ENCODE measurements at places on chromosomes 3 and 15.

- H3K4me3 ChIP-seq = no peak overlapping the region
- H3K27ac ChIP-seq = no peak overlapping the region
- no peaks in the 10 kb centered on the region for H3K36me3 ChIP-seq
- DNase-seq = no peak
These were observed 48.3 kb downstream of the GABRB3 start for GRCh38 chr15:26724381-26725150.

DNA sequence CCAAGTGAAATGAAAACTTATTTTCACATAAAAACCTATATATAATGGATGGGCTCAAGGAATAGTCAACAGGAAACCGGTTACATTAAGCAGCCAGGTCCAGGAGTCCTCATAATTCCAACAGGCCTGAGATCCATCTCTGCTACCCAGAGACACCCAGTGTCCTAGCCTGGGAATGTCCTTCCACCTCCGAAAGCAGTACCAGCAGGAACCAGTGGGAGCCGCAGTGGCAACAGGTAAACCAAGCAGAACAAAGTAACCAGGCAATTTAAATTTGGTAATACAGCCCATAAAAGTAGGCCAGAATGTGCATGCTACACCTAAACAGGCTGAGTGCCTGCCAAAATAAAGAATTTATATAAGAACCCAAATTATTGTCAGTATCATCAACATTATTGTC lies 195.6 kb downstream of the ZBBX start:
- H3K4me3 ChIP-seq = no peak overlapping the region
- H3K36me3 ChIP-seq = no peaks in the 10 kb centered on the region
- DNase-seq = no peak
- no peaks in the 10 kb centered on the region for H3K4me1 ChIP-seq

DNA sequence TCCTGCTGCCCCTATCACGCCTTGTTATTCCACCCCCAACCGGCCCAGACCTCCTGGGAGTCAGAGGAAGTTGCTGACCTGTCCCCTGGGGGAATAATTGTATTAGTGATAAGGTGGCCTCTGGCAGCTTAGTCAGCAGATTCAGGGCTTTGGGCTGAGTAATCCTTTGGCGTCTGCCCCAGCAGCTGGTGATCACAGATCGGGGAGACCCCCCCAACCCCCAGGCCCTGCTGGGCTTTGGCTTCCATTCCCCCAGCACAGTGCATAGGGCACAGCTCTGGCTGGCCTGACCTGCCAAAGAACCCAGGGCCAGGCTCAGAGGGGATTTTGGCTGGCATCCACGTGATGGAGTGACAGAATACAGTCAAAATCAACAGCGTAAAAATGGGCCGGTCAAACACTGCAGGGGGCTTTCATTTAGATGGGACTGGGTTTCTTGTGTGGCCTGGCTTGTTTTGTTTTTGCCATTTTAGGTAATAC lies 3.9 kb upstream of the NR2E3 start:
- H3K4me1 ChIP-seq = no peaks in the 10 kb centered on the region
- no peak overlapping the region for H3K27ac ChIP-seq
- no peak for DNase-seq
- H3K27me3 ChIP-seq = peaks cover 18% of the 10 kb centered on the region

DNA sequence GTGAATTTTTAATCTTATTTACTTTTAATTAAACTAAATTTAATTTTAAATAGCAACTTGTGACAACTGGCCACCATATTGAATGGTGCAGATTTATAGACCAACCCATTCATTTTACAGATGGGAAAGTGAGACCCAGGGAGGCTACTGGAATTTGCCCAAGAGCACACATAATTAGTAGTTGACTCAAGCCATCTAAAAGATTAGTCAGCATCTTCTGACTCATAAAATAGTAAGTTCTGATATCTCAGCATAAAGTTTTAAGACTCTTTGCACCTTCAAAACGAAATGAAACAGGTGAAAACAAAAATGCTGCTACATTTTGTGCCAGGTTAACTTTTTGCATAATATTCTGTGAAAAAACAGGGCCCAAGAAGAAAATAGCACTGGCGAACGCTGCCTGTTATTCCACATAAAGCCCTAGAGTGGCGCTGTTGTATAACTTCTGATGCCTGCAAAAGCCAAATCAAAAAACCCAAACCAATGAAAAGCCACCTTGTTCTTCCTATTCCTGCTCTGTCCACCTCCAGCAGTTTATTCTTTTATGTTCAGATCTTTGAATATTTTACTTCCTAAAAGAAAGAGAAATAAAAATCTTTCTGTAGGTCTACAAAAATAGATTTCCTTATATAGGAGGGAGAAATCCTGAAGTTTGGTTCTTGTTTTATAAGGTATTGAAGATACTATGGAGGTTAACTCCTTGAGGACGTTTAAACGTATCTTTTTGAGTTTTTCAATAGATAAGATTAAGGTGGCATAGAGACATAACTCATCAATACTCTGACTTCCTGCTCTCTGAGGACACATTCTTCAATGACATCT lies 62.8 kb downstream of the OTOL1 start:
- DNase-seq = no peak
- H3K27ac ChIP-seq = no peak overlapping the region
- no peak overlapping the region for H3K4me3 ChIP-seq
- H3K27me3 ChIP-seq = no peaks in the 10 kb centered on the region
- H3K4me1 ChIP-seq = no peaks in the 10 kb centered on the region
- H3K36me3 ChIP-seq = no peaks in the 10 kb centered on the region

DNA sequence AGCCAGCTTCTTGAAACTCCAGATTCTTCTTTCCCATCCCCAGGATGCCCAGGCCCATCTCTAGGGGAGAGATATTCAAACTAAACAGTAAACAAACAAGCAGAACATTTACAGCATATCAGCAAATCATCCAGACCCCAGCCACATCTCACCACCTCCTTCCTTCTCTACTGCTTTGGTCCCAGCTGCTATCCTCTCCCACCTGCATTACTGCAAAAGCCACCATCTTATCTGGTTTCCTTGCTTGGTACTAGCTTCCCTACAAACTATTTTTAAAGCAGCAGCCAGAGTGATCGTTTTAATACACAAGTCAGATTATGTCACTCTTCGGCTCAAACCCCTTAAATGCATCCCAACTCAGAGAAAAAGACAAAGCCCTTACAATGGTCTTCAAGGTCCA lies 4.8 kb downstream of the LYSMD2 start:
- DNase-seq = no peak
- H3K4me3 ChIP-seq = no peak overlapping the region
- H3K4me1 ChIP-seq = peaks cover 64% of the 10 kb centered on the region
- peaks cover 22% of the 10 kb centered on the region for H3K36me3 ChIP-seq
- H3K27ac ChIP-seq = peak overlapping the region; percentile 95

DNA sequence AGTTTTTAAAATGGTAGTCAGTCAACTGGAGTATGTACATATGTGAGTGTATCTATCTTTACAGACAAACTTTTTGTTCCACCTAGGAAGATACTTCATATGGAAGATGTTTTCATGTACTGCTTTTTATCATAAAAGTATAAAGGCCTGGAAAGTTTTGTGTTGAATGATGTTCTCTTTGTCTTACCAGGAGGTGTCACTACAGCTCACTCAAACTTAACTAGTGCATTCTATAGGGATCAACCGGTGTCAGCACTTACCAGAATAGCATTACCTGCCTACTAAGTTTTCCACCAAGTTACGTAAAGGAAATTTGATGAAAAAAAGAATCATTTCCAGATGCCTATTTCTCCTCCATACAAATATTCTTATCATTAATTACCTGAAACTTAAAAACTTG lies 522.6 kb upstream of the SEMA6D start:
- no peak overlapping the region for H3K4me3 ChIP-seq
- H3K4me1 ChIP-seq = no peaks in the 10 kb centered on the region
- H3K27me3 ChIP-seq = peaks cover 4% of the 10 kb centered on the region
- H3K36me3 ChIP-seq = no peaks in the 10 kb centered on the region
- H3K27ac ChIP-seq = no peak overlapping the region
- DNase-seq = no peak

GRCh38 chr3:18757476-18757875 lies 332.3 kb upstream of the SATB1 start:
- peaks cover 12% of the 10 kb centered on the region for H3K36me3 ChIP-seq
- no peaks in the 10 kb centered on the region for H3K27me3 ChIP-seq
- no peak overlapping the region for H3K4me3 ChIP-seq

- H3K4me1 ChIP-seq = peaks cover 58% of the 10 kb centered on the region
- peak; percentile 72 for DNase-seq
- peaks cover 29% of the 10 kb centered on the region for H3K36me3 ChIP-seq
These were observed 691 bp downstream of the MAP2K1 start for GRCh38 chr15:66387163-66388042.

DNA sequence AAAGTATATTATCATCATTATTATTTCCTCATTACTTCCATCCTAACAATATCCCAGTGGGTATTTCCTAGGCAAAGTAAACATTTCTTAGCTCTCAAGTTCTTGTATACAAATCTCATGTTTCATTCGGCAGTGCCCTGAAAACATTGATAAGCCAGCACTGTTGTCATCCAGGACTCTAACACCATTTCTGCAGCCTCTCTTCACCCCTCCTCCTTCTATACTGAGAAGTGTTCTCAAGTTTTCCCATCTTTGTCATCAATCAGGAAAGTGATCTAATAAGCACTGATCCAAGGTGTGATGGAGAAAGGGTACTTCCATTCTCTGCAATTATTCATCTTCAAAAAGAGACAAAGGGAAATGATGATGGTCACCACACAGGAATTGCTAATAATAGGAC lies 168.4 kb upstream of the CCDC54 start:
- no peak overlapping the region for H3K4me3 ChIP-seq
- H3K27ac ChIP-seq = no peak overlapping the region
- peaks cover 3% of the 10 kb centered on the region for H3K4me1 ChIP-seq
- no peak for DNase-seq
- no peaks in the 10 kb centered on the region for H3K36me3 ChIP-seq
- no peaks in the 10 kb centered on the region for H3K27me3 ChIP-seq

GRCh38 chr3:187802203-187802927 lies 57.1 kb upstream of the BCL6 start:
- peaks cover 93% of the 10 kb centered on the region for H3K4me1 ChIP-seq
- H3K27me3 ChIP-seq = no peaks in the 10 kb centered on the region
- peak overlapping the region; percentile 92 for H3K27ac ChIP-seq
- H3K36me3 ChIP-seq = peaks cover 32% of the 10 kb centered on the region
- H3K4me3 ChIP-seq = peak overlapping the region; percentile 36

DNA sequence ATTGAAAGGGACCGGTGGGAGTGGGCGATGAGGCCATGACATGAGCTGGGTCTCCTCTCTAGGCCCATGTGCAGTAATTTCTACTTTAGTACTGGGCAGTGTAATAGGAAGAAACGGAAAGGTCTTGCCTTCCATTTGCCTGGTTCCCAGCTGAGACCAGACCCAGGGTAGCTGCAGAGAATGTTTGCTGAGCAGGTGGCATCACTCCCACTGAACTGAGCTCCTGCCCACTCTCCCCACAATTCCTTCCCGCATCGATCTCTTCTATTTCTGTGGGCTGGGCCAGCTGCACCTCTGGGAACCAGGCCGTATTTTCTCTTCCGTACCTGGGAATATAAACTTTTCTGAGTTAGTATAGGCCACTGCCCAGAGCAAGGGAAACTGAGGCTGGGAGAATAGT lies 15.8 kb downstream of the ESYT3 start:
- H3K27me3 ChIP-seq = peaks cover 14% of the 10 kb centered on the region
- no peak overlapping the region for H3K27ac ChIP-seq
- H3K4me1 ChIP-seq = no peaks in the 10 kb centered on the region
- no peak for DNase-seq
- H3K4me3 ChIP-seq = no peak overlapping the region
- no peaks in the 10 kb centered on the region for H3K36me3 ChIP-seq

DNA sequence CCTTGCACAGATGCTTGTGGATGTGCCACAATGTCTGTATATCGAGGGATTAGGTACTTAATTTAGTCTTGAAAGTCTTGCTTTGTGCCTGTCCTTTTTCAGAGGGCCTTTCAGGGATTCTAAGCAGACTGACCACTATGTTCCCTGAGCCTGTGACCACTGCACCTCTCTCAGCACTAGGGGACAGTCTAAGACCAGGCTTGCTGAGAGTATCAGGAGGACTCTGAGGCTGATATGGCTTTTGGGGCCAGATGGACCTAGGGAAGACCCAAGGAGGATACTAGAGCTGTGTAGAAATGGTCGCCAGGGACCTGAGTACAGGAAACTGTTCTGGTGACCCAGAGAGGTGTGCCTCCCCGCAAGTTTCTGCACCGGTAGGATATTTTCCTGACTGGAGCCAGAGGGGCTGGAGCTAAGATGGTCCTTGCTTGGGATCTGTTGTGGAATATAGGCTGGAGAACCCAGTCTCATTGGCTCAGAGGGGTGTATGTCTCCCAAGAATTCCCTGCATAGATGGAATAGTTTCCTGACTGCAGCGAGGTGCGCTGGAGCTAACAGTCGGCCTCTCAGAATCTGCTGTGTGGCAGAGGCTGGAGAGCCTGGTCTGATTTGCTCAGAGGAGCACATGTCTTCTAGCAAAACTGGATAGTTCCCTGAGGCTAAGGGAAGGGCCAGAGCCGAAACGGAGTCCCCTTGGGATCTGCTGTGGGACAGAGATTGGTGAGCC lies 213.2 kb upstream of the DCBLD2 start:
- no peaks in the 10 kb centered on the region for H3K4me1 ChIP-seq
- H3K4me3 ChIP-seq = no peak overlapping the region
- no peak overlapping the region for H3K27ac ChIP-seq
- no peaks in the 10 kb centered on the region for H3K36me3 ChIP-seq

- no peak overlapping the region for H3K27ac ChIP-seq
- H3K36me3 ChIP-seq = no peaks in the 10 kb centered on the region
- H3K27me3 ChIP-seq = no peaks in the 10 kb centered on the region
- no peak for DNase-seq
- no peak overlapping the region for H3K4me3 ChIP-seq
- no peaks in the 10 kb centered on the region for H3K4me1 ChIP-seq
These were observed 112.7 kb downstream of the FEZF2 start for GRCh38 chr3:62260655-62261054.

- no peaks in the 10 kb centered on the region for H3K27me3 ChIP-seq
- no peak for DNase-seq
- H3K4me1 ChIP-seq = no peaks in the 10 kb centered on the region
- no peak overlapping the region for H3K4me3 ChIP-seq
These were observed 112.2 kb upstream of the FLNB start for GRCh38 chr3:57896031-57896430.

DNA sequence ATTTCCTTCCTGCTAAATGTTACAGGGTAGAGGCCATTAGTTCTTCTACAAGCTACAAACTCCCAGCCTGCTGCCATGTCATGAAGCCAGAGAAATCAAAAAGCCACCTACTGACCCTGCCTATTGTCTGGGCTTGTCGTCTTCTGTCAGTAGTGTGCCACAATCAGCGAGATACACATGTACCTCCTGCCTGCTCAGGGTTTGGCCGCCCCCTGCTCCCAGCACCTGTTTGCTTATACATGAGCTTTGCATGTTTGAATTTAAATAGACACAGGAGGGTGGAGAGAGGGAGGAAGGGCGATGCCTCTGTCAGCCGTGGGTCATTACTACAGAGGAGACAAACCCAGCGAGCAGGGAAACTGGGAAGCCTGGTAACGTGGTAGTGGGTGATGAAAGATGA lies 106.1 kb downstream of the ROBO2 start:
- no peaks in the 10 kb centered on the region for H3K27me3 ChIP-seq
- H3K4me1 ChIP-seq = no peaks in the 10 kb centered on the region
- DNase-seq = no peak
- no peak overlapping the region for H3K27ac ChIP-seq
- H3K36me3 ChIP-seq = no peaks in the 10 kb centered on the region

GRCh38 chr3:111797171-111797615 lies 61.9 kb upstream of the PHLDB2 start:
- H3K4me3 ChIP-seq = no peak overlapping the region
- H3K36me3 ChIP-seq = no peaks in the 10 kb centered on the region
- H3K27me3 ChIP-seq = no peaks in the 10 kb centered on the region
- no peaks in the 10 kb centered on the region for H3K4me1 ChIP-seq
- H3K27ac ChIP-seq = no peak overlapping the region

- H3K27ac ChIP-seq = no peak overlapping the region
- no peaks in the 10 kb centered on the region for H3K4me1 ChIP-seq
- DNase-seq = no peak
- no peak overlapping the region for H3K4me3 ChIP-seq
- H3K36me3 ChIP-seq = no peaks in the 10 kb centered on the region
- no peaks in the 10 kb centered on the region for H3K27me3 ChIP-seq
These were observed 38.0 kb upstream of the GBE1 start for GRCh38 chr3:81799403-81799802.

Data from activated naive CD4-positive, alpha-beta T cell treated with anti-CD3 and anti-CD28 coated beads, Interleukin-2, amount 10 ng/mL, durations not matched to agents 7 days and 5 days (primary cell).